ENCODE measurements at places on chromosomes 6 and 20.

DNA sequence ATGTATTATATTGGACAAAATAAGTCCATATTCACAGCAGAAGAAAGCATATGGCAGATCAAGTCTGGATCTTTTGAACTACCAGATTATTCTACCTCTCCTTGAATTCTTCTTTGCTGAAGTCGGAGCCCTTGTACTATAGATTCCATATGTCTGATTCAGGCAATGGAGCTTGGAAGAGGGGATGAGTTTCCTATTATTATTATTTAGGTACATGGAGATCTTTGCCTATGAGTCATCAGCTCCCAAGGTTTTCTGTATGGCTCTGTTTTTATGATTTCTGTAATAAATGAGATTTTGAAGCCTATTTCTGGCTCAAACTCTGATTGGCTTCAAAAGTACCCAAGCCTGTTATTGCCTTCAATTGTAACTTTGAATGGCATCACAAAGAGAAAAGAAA is 72.0 kb downstream of the OPRM1 start:
- DNase-seq: no peak

- DNase-seq: no peak
Observed at GRCh38 chr6:53985366-53985765, 125.9 kb upstream of the MLIP start.

- no peak for DNase-seq
Observed at GRCh38 chr6:65707126-65707826, at the start of gene EYS. EYS (minus strand) TSS chr6:65707226; CDS start chr6:65495410, 211,816 bp downstream.

DNA sequence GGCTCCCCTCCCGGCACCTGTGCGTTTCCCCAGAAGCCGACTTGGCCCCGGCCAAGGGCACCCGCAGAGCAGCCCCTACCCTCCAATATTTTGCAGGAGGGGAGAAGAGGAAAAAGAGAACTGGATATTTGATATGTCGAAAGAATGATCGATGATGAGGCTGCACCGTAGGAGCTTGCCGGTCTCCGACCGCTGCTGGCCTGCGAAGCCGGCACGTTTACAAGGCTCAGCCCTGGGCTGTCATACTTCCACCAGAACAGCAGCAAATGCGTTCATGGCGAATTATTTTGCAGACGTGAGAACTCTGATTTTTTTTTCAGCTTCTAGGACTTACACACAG is 296.7 kb downstream of the TFAP2C start:
- no peak for DNase-seq

DNA sequence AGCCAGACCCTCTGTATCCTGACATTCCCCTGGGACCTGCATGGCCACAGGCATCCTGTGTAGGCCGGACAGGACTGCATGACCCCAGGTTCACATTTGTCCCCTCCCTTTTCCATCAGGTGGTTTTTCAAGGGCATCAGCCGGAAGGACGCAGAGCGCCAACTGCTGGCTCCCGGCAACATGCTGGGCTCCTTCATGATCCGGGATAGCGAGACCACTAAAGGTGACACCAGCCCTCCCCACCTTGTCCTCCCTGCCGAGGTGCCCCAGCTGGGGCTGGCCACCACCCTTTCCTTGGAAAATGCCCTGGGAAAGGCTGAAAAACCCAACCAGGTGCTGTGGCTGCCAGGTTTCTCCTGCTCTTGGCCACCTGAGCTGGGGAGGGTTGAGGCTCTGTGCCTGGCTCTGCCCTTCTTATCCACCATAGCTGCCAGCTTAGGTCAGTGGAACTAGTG is 27.6 kb downstream of the HCK start:
- DNase-seq: no peak

- DNase-seq: no peak
Observed at GRCh38 chr6:155254139-155254538, 9.7 kb upstream of the CLDN20 start.

DNA sequence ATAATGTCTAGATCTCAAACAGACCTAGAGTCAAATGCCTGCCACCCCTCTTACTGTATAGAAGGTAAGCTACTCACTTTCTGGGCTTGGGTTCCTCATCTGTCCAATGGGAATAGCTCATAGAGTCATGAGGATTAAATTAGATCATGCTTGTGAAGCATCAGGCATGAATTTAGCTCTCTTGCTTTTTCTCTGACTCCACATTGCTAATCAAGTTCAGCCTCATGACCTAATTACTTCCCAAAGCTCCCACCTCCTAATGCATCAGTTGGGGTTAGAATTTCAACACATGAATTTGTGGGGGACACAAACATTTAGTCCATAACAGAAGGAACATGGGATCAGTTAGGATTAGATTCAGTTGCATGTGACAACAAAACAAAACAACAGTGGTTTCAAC is 4.6 kb upstream of the DDX27 start:
- DNase-seq: no peak

- no peak for DNase-seq
Observed at GRCh38 chr6:140572867-140573266, 1198.4 kb upstream of the CITED2 start.

DNA sequence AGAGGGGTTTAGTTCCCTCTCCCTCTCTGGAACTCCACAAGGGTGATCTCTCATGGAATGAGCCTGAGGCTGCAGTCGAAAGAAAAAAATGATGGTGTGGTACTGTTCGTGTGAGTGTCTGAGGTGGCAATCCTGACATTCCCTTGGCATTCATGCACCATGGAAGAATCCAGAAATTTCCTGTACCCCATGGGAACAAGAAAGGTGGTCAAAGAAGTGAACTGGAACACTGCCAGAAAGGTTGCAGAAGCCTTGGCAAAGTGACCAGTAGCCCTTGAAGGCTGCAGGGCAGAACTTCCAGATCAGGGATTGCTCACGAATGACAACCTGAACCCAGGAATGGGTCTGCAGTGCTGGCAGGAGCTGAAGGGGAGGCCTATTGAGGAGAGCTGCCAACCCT is 394.7 kb downstream of the CD83 start:
- no peak for DNase-seq

GRCh38 chr6:119454714-119455113 is 105.2 kb upstream of the MAN1A1 start:
- DNase-seq: no peak

- DNase-seq: peak; percentile 18
Observed at GRCh38 chr6:11766043-11766442, 12.6 kb downstream of the ADTRP start.

DNA sequence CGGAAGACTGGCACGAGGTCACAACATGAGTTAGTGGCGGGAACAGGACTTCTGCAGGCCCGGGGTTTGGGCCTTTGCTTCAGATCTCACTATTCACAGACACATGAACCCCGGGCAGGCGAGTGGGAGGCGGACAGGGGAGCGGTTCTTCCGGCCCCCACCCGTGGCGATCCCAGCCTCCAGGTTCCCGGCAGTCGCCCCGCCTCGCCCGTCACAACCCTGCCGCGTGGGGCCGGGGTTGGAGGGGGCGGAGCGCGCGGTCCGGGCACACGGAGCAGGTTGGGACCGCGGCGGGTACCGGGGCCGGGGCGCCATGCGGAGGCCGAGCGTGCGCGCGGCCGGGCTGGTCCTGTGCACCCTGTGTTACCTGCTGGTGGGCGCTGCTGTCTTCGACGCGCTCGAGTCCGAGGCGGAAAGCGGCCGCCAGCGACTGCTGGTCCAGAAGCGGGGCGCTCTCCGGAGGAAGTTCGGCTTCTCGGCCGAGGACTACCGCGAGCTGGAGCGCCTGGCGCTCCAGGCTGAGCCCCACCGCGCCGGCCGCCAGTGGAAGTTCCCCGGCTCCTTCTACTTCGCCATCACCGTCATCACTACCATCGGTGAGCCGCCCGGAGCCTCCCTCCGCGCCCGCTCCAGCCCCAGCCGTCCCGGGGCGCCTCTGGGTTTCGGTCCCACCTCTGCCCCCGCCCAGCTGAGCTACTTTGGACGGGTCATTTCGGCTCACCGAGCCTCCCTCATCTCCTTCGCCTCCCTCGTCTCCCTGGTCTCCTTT is at the start of gene KCNK15:
Gene KCNK15 (plus strand): TSS at position 268 of the 769 bp plus-strand sequence. CDS start 46 bp downstream, at position 314.
- DNase-seq: no peak

DNA sequence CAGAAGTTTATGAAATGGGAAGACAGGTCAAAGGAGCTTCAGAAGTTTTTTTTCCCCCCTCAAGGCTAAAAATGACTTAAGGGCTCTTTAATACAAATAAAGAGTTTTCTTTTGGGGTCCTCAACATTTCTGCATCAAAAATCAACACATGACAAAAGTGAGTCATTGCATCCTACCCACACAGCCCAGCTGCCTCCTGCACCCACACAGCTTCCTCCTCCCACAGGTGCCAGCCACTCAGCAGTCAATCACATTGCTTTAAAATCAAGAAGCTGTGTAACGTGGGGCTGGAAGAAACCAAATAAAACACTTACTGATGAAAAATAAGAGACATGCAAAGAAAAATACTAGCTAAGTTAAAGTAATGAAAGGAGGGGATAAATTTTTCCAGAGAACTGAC is 68.5 kb downstream of the MAP3K5 start:
- DNase-seq: no peak

Measured in RCC 7860 (cell line).